ENCODE measurements at places on chromosomes 13 and 19. TPM values are rescaled to one million over a fixed set of nuclear protein-coding genes. Genes with fewer than 3 reads are reported as not detected.

Gene ZNF443
- 5.5 TPM for polyA plus RNA-seq

Gene PNMA8A
- 9.7 TPM for polyA plus RNA-seq

Gene KASH5
- 0.09 TPM for polyA plus RNA-seq

Gene ZNF575
- 2.5 TPM for polyA plus RNA-seq

Gene S1PR4
- polyA plus RNA-seq = 18.6 TPM

Gene TMTC4
- 8.8 TPM for polyA plus RNA-seq

Gene MEF2B
- 2.1 TPM for polyA plus RNA-seq

Gene JUNB
- polyA plus RNA-seq = 139 TPM

Gene PCDH8
- 1.1 TPM for polyA plus RNA-seq

Gene CGB1
- polyA plus RNA-seq = not detected

Gene NTF4
- polyA plus RNA-seq = 30.1 TPM

All from thymus (tissue), 14 donors.